ENCODE measurements at places on chromosomes 7 and 10.
A peak's percentile ranks its signal among the peaks of the same experiment; 100 is the strongest.

GRCh38 chr7:32506266-32507054 lies 11.2 kb downstream of the AVL9 start:
- DNase-seq: peak; percentile 84

GRCh38 chr10:93032105-93032808 lies 28.3 kb upstream of the CYP26C1 start:
- no peak for DNase-seq

DNA sequence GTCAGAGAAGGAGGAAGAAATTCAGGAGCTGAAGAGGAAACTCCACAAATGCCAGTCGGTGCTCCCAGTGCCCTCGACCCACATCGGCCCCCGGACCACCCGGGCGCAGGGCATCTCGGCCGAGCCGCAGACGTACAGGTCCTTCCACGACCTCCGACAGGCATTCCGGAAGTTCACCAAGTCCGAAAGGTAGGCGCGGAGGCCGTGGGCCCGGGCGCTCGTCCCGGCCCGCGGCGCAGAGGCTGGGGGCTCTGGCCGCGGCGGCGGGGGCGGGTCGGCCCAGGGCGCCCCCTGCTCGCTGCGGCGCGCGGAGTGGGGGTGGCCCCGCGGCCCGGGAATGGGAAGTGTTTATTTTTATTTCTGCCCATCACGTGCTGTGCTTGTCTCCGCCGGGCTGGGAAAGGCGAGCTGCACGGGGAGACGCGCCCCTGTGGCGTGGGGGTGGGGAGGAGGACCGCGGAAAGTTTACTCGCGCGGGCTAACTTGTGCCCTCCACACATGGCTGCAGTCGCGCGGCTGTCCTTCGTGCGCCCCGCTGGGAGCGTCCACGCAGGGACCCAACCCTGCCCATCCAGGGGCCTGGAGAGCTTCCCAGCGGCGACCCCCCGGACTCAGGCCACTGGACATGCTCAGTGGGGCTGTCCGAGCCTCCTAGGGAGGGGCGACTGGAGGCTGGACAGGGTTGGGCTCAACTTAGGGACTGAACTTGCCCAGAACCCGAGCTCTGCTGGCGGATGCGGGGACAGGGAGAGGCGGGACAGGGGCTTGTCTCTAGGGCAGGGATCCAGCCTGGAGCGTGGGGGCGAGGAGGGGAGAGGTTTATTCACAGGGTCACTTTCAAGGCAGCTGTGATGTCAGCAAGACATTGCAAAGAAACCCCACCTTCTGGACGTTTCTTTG lies 82.6 kb upstream of the PRKG1 start:
- peak; percentile 48 for DNase-seq

DNA sequence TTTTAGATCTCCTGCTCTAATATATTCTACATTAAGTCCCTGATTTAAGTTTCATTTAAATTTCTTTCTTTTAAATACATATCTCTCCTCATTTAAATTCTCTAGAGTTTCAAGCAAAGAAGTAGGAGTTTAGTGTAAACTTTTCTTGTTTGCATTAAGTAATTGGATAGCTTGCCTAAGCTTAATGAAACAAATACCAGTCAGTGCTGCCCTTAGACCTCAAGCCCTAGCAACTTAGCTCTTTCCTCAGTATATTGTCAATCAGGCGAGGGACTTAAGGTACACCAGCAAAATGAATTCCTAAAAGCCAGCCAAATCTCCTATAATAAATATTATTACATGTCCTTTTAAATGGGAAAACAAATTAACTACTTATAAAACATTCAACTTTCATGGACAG lies 101.5 kb downstream of the CHCHD3 start:
- DNase-seq: no peak

DNA sequence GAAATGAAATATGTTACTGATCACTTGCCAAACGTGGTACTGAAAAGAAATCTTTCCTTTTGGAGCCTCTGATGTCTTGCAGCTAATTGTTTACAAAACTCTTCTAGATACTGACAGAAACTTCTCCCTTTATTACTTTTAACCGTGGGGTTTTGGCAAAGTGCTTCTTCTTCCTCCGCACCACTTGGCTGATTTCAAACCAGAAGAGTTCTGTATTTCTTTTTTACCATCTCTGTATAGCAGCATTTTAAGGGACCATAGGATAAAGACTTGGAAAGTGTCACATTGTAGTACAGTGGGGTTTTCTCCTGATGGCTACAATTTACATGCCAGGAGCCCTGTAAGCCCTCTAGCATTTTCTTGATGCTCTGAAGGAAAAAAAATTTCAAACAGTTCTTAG lies 21.9 kb upstream of the CREB5 start:
- DNase-seq: no peak

DNA sequence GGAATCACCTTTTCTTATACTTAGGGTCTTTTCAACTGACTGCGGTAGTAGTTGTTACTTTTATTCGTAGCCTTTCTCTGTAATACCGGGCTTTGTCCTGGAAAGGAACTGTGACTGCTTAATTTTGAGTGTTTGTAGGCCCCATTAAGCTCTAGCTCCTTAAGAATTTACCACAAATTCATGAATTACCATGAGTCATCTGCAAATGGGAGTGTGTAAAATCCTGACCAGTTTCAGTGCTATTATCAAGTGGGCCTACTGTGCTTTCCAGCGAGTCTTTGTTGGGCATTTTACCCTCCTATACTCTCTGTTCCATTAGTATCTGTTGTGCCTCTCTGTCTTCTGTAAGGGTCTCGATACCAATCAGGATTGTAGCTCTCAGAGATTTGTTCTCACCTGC lies 49.7 kb downstream of the ZMYND11 start:
- DNase-seq: no peak

DNA sequence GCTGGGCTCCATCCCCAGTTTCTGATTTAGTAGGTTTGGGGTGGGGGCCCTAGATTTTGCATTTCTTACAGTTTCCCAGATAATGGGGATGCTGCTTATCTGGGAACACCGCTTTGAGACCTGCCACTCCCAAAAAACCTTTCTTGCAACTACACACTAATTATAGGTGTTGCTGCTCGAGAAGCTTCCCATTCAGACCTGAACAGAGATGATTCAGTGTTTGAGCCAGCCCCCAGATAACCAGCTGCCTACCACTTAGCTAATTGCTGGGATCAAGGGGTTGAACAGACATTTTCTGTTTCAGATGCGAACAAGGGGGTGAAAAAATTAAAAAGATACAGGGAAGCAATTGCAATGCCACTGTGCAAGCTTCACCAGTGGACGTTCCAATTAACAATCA lies 448.5 kb downstream of the KCNMA1 start:
- DNase-seq: no peak
